ENCODE measurements at places on chromosomes 11 and 22.
A peak's percentile ranks its signal among the peaks of the same experiment; 100 is the strongest.

DNA sequence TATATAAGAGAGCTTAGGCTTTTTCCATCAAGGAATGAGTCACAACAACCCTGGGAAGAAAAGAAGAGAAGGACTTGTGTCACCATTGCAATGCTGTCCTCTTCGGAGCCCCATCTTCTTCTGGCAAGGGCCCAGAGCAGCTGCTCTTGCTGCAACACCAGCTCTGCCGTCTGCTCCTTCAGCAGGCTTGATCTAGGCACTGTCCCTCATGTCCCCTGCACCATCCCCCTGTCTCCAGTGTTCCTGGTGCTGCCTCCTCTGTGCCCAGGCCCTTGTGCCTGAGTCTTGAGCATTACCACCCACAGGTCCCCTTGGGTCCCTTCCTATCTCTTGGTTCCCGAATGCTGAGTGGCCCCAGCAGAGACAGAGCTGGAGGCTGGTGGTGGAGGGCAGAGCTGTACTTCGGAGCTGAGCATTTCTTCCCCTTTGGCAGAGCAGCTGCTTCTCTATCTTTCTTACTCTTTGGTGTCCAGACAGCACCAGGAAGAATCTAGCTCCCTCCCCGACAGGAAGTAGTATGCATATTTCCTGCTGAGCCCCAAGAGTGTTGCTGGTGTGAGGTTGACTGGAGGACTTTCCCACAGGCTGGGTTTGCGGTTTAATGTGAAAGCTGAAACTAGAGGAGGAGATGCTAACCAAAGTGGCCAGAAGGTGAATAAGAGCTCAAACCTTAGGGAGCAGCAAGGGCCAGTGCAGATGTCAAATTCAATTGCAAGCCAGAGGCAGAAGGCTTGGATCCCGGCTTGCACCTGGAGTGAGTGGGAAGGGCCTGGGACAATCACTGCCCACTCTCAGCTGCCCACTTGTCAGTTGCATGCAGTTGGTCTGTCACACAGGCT is 27.8 kb downstream of the WEE1 start:
- DNase-seq = peak; percentile 4

- no peak for DNase-seq
Observed at GRCh38 chr11:19756675-19757475, 44.2 kb downstream of the NAV2 start.

DNA sequence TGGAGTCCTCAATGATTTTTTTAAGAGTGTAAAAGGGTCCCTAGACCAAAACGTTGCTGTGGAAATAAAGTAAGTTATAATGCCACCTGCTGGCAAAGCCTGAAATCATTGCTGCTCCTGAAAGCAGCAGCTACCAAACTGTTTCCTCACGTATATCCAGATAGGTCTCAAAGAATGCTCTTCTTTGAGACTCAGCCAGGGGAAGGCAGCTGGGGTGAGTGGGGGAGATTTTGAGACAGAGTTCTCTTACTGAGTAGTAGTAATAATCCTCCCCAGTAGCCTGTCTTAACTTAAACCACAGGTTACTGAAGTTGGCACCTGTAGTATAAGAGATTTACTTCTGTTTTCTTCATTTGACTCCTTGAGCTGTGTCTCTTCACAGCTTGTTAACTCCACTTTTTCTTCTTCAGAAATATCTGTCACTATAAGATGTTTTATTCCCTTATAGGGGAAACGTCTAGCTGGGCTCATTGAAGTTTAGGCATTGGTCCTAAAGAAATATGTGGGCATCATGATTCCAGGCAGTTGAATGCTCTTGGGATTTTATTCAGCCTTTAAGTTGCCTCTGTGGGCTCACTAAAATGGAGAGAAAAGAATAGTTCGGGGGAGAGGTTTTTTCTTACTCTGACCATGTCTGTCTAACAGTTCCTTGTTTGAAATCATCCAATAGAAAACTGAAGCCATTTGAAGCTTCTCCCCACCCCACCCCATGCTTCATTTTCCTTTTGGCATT is 77.9 kb downstream of the BTBD10 start:
- DNase-seq = no peak

GRCh38 chr11:129999407-129999806 is 3.2 kb downstream of the PRDM10 start:
- DNase-seq = no peak
